ENCODE measurements at places on chromosomes 7 and 10.

DNA sequence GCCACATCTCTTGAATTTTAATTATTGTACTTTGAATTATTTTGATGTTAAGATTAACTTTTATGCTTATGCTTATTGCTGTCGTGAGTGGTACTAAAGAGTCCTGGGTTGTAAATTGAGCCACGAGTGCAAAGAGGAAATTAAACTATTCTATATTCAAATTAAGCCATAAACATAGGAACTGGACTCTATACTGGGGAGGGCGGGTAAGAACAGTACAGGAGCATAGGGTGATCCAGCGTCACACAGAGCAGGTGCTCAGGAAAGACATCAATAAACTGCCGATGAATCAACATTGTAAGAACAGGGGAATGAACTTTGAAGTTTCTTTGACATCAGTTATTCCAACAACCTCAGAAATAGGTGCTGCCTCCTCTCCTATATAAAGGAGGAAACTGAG lies 219.6 kb downstream of the CACNB2 start:
- no peak for DNase-seq

DNA sequence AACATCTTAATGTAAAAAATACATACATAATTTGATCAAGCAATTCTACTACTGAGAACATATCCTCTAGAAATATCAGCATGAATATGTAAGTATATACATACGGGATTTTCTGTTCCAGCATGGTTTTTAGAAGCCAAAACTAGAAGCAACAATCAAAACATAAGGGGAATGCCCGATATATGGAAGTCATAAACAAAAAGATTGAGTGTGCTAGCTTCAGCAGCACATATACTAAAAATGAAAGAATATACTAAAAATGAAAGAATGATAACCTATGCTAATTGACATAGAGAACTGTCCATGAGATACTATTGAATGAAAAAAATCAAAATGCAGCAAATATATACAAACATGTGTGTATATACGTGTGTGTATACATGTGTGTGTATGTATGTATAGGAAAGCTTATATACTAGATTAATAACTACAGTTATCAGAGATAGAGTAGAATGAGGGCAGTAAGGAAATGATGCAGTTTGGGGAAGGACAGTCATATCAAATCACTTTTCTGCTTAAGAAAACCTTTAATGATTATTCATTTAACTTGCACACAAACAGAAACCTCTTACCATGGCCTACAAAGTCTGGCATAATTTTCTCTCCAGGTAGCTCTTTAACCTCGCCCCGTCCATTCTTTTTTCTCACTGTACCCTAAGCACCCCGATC lies 72.9 kb downstream of the NPY start:
- DNase-seq = no peak

DNA sequence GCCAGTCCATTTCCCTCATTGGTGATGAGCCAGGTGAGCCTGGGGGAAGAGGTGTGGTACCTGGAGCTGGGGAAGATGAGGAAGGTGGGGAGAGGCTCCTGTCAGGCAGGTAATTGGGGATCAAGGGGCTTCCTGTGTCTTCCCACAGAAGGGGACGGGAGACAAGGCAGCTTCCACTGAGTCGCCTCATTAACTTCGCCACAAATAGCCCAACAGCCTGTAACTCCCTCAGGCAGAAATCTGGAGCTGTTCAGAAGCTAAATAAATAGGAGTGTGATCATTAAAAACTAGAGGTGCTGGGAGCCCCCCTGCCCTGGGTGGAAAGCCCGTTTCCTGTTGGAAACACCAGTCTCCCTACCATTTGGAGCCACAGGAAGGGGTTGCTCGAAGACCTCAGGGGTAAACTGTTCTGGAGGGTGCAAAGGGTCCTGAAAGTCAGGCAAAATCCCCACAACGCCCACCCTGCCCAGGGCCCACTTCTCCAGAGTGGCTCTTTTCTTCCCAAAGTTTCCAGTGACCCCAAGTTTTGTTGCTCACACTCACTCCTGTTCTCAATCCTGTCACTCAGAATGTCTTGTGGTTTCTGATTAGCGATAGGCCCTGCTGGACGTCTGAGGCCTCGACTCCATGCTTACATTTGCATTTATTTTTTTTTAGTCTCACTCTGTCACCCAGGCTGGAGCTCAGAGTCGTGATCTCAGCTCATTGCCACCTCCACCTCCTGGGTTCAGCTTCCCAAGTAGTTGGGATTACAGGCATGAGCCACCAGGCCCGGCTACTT lies 25.7 kb downstream of the UNC5B start:
- no peak for DNase-seq

- DNase-seq = no peak
These were observed 250.5 kb downstream of the RAB11FIP2 start for GRCh38 chr10:117796130-117796745.

GRCh38 chr10:87976101-87976743 lies 112.8 kb downstream of the PTEN start:
- DNase-seq = no peak

- no peak for DNase-seq
These were observed 674.4 kb downstream of the GRM8 start for GRCh38 chr7:126578338-126578737.

DNA sequence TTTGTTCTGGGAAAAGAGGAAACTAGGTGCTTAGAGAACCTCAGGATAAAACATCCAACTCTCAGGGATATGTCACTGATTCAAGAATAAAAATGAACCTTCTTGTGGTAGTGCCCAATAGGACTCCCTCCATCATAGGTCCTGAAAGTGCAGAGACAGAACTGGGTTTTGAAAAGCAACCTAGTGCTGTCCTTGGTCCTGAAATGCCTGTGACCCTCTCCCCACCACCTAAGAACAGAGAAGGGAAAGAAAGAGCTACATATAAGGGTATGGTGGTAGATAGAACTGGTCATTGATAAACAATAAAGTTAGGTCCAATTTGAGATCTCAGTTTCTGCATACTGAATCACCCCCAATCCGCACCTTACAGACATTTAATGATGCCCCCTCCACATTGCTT lies 953.3 kb downstream of the XPNPEP1 start:
- peak; percentile 1 for DNase-seq

Measured in H1 (cell line).